NAMALWA (cell line): ENCODE measurements at places on chromosomes 2 and 18.

DNA sequence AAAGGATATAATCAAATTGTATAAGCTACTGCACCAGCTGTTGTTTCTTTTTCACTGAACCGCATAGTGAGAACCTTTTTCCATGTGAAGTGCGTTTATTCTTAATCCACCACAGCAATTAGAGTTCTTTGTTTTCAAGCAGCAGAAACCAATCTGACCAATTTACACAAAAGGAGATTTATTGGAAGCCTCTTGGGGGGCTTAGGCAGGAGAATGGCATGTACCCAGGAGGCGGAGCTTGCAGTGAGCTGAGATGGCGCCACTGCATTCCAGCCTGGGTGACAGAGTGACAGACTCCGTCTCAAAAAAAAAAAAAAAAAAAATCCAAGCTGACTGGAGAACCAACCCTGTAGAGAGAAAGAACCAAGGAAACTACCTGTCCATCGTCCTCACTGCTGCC is 10.0 kb downstream of the ADNP2 start:
- DNase-seq = no peak

DNA sequence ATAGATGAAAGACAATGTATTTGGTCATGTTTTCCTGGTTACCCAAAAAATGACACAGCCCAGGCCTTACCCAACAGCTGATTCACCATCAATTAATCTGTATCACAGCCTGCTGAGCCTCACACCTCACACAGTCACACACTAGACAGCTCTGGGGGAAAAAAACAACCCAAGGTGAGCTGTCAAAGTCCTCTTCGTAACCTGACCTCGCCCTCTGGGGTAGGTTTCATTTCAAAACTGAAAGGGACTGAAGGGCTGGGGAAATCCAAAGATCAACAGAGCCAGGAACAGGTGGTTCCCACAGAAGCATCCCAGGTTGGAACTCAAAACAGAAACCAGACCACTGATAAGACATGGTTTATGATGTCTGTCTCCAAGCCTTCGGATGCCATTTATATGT is 18.2 kb upstream of the PCBP1 start:
- DNase-seq = no peak

DNA sequence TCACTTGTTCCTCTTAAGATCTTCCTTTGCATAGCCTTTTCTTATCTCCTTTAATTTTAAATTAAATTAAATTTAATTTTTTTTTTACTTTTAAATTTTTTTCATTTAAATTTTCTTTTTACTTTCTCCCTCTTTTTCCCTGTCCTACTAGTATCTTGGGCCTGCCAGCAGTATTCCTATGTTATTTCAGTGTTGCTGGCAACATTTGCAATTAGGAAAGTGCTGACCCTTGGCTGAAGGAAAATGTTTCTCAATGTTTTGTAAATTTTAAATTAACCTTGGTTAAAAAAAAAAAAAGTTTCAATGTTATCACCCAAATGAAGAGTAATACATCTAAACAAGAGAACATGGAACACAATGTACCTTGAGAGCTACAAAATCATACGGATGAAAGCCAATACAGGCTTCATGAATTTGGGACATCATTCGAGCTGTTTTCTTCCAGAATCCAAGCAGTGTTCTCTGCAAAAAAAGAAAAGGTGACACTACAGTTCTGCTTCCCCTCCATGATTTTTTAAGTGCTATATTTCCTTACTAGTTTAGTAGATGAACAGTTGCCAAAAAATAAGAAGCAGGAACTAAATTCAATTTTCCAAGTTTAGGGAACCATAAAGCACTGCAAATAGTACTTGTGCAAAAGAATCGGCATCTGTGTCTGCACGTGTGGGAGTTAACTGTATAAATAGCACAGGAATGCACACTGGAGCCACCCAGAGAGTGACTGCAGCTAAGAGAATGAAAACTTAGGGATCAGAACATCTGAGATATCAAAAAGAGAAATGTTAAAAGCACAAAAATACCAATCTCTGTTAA is 55.8 kb downstream of the ICA1L start:
- no peak for DNase-seq

DNA sequence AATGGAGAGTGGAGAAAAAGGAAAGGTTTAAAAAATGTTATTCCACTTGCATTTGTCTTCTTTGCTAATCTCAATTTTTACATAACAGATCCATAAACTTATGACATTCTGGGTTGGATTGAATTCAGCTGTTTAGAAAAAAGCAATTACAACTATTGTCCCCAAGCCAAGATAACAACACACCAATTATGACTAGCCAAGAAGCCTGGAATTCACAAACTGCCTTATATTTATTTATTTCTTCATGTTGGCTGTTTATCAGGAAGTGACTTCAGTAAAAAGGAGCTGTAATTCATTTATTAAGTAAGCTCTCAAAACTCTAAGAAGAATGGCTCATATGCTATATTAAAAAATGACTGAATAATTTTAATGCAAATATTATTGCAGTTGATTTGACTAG is 137.4 kb downstream of the CALCRL start:
- no peak for DNase-seq

- peak; percentile 79 for DNase-seq
Measured at GRCh38 chr2:68385220-68385906, 20.3 kb downstream of the PLEK start.

- no peak for DNase-seq
Measured at GRCh38 chr2:237258116-237258515, 155.8 kb downstream of the COL6A3 start.

DNA sequence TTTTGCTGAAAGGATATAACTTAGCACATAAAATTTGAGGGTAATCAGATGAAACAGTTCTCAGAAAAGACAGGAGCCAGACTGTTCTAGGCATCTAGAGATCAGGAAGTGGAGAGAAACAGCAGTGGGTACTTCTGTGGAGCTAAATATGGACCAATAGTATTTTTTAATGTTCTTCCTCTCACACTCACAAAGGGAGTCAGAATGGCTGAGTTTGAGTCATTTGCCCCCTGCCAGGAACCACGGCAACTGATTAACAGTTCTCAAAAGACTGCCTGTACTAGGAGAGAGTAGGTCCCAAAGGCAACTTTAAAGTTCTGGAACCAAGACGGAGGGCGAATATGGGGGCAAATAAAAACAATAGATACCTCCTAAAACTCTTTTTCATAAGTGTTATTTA is 107.5 kb downstream of the GULP1 start:
- DNase-seq = no peak

DNA sequence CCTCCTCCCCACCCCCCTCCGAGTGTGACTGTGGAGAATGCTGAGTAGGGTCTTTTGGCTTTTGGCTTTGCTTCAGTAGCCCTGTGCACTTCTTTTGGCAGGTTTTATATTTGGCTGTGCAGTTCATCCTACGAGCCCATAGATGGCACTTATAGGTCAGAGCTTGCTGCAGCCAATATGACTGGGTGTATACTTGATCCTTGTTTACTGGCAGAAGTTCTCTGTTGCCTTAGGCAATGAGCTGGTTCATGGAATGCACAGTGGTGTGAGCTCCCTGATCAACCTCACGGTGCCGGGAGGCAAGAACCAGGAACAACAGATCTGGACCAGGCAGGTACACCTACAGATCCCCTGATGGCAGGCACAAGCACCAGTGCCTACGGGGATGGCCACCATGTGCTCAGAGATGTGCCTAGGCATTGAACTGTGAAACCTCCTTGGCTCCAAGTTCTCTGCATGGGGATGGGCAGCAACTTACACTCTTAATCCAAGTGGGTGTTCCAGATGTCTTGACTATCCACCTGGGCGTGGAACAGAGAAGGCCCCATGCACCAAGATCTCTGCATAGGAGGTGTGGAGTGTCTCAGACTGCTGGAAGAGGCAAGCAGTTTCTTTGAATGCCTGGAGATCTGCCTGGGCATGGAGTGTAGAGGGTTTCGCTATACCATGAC is 190.4 kb downstream of the KIAA1328 start:
- peak; percentile 30 for DNase-seq

DNA sequence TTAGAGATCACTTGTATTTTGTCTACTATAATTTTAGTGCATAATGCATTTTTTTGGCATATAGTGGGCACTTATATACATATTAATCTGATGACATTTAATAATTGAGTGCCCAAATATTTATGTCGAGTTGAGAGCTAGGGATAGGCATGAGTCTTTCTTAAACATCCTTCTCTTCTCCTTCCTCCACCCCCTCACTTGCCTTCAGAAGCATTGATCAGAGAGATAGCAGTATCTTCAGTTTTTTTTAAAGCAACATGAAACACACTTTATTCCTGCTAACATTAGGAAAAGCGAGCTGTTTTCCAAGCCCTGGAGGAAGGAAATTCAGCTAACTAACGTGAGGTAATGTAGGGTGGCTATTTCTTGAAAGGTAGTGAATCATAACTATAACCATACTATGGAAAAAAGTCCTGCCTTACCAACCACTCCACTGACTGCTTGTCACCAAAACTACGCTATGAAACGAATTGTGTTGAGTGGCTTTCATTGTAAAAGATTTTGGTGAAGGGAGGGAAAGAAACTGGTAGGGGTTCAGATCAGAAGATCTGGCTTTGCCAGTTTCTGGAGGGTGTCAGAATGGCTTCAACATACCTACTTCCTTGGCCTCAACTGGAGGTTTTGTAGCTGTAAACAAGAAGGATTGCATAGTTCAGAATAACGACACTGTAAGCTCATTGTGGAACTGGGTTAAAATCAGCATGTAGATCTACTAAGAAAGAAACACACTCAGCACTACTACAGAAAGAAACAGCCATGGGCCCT is 2.3 kb upstream of the ITGA4 start:
- DNase-seq = no peak

GRCh38 chr18:30376515-30376914 is 666.0 kb downstream of the DSC3 start:
- peak; percentile 56 for DNase-seq

DNA sequence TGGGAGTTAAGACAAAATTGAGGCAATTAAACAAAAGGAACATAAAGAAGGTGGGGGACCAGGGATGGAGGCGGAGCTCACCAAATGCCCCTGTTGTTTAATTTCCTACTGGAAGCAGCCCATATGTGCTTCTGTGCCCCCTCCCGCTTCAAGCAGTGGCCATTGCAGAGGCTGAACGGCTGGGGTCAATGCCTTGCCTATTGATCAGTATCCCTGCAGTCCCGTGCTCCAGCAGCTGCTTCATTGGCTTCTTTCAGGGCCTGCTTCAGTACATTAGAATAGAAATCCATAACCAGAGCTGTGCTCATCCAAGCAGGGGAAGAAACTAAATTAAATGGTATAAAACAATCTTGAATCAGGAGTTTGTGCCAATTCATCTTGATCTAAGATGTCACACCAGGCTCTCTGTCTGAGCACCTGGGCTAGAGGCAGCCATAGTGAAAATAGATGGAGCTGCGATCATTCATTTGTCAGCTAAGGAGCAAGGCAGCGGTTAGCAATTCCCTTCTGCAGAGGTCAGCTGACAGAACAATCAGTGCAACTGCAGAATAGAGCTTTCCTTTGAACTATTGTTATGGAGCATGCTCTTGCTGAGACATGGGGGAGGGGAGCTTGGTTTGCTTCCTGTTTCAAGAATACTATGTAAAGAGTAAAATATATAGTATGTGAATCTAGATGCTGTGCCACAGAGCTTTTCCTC is 222.4 kb downstream of the WDR7 start:
- DNase-seq = no peak
